ENCODE measurements at places on chromosomes 12 and 14.
A peak's percentile ranks its signal among the peaks of the same experiment; 100 is the strongest.

GRCh38 chr14:90795744-90796143 lies 20.5 kb downstream of the TTC7B start:
- peak; percentile 87 for DNase-seq

DNA sequence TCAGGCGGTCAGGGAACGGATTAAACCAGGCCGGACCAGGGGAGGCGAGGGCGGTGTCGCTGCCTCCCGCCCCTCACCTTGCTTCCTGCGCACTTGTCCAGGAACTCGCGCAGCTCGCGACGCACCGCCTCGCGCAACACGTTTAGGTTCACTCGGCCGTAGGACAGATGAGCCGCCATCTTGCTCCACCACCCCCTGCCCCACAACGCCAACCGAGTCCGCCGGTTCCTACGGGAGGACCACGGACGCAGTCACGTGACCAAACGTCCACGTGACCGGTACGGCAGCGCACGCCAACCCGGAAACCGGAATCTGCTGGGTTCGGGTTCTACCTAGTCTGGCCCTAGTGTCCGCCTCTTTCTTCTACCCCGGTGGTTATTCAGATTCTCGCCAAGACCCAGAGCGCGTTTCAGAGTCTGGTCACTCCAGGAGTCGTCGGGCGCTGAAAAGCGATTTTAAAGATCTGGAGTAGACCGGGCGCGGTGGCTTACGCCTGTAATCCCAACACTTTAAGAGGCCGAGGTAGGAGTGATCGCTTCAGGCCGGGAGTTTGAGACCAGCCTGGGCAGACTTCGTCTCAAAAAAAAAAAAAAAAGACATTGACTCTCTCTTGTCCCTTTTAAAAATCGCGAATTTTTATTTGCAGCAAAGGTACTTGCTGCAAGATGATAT lies at the start of gene VPS33A:
Gene VPS33A (minus strand): TSS at position 265 of the 672 bp plus-strand sequence. CDS start 86 bp downstream, at position 179.
- peak; percentile 98 for DNase-seq

DNA sequence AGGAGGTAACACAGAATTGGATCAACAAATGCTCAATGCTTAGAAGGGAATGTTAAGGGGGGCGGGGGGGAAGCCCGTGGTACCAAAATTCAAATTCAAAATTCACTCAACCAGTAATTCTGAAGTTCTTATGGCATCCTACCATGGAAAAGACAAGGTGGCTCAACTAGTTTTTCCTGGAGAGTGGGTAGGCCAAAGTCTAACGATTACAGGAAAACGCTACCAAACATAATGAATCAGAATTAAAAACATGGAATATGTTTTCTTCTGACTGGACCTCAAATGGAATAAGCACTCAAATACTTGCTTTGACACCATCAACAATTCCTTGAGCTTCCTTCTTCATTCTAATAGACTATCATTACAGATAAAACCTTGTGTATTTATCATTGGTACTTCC lies 2.3 kb downstream of the NACA start:
- DNase-seq, result no peak

GRCh38 chr14:64762044-64763034 lies 58.1 kb downstream of the PLEKHG3 start:
- DNase-seq, result peak; percentile 84

DNA sequence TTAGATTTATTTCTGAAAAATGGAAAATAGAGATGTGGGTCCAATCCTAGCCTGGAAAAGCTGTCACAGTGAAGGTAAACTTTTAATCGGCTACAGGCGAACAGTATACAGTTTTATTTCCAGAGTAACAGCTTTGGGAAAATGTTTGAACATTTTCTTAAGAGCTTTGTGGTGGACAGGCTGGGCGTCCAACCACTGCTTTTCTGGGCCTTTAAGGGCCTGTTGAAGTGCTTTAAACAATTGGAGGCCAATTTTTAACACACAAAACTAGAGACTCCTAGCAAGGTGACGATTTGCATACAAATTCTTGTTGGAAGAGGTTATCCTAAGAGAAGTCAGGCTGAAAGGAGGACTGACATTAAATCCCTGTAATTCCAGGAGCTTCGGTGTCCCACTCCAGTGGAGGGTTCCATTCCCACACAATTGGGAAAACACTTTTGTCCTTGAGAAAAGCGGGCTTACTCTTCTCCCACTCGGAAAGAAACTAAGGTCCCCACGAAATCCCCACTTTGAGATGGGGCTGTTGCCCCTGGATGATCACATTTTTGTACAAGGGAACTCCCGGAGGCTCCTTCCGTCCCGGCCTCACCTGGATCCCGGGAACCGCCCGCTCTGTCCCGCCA lies 26.9 kb downstream of the BCL11B start:
- no peak for DNase-seq

DNA sequence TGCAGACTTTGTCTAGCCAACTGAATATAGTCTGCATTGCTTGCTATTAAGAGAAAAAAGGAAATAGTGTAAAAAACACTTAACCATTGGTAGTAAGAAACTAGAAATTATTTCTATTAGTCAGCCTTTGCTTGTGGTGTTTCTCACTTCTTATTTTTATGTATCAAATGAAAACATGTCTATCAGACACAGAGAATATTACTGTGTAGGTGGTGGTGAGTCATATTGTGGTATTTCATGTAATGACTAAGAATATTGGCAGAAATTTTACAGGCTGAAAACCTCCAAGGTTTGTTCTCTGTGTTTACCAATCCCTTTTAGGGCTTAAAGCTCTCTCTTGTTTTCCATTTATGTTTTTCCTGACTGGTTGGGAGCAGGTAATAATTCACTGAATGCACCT lies 87.2 kb downstream of the DAAM1 start:
- DNase-seq, result peak; percentile 89

DNA sequence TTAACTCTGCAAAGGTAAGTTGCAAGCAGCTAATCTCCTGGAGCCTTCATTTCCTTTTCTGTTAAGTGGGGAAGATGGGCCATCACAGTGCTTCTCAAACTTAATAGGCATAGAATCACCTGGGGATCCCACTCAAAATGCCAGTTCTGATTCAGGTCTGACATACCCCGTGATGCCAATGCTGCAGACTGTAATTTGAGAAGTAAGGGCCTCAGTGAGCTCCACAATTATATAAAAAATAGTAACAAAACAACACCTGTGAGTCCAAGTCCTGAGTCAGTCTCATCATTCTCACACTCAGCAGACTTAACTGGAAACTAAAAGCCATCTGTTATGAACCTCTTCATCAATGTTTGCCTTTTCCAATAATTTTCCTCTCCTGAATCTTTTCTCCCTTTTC lies 10.8 kb upstream of the PSMA6 start:
- no peak for DNase-seq

GRCh38 chr12:49212572-49212971 lies 23.7 kb upstream of the TUBA1A start:
- DNase-seq, result no peak

DNA sequence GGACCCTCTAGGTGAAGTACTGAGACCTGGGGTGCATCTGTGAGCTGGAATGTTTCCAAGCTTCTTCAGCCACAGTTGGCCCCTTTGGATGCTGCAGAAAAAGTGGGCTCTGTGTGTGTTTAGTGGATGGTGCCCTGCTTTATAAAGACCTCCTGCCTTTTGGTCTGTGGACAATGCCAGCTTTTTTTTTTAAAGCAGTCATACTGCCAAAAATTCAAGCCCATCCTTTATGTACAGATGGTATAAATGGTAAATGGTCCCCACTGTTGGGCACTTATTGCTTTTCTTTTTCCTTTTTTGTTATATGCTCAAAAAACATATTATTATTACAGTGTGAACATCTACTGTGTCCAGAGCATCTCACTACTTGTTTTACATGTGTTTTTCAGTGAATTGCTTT lies 81.1 kb downstream of the SMOC1 start:
- DNase-seq, result no peak

- peak; percentile 36 for DNase-seq
Observed at GRCh38 chr14:61280526-61281185, 482 bp downstream of the TMEM30B start.

Measured in EH (cell line).